ENCODE measurements at places on chromosomes 6 and 20.
A peak's percentile ranks its signal among the peaks of the same experiment; 100 is the strongest.

- DNase-seq, result no peak
Measured at GRCh38 chr6:88143421-88144157, 22.6 kb downstream of the CNR1 start.

DNA sequence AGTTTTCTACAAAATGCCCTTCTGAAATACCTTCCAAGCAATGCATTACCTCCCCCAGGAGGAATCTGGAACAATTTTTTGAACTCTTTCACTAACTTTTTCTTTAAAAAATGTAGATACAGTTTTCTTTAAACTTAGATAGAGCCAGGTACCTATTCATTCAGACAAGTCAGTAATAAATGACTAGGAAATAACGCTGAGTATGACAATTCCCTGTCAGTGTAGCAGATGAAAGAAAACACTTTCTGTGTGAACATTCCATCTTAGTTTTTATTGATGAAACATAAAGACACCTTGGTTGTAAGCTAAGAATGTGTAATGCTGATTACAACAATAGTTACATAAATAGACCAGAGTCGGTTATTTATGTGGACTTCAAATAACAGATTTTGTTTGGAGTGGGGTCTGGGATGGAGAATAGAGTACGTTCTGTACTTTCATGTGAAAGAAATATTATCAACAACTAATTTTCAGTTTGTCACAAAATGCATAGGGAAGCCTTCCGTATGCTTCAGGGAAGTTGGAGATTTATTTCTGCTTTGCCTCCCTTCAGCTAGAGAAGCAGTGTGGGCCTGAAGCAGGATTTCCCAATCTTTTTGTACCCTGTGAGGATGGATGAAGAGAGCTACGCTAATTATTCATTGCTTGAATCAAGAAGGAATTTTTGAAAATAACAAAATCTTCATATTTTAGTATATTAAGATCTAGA is 19.2 kb upstream of the QKI start:
- no peak for DNase-seq

DNA sequence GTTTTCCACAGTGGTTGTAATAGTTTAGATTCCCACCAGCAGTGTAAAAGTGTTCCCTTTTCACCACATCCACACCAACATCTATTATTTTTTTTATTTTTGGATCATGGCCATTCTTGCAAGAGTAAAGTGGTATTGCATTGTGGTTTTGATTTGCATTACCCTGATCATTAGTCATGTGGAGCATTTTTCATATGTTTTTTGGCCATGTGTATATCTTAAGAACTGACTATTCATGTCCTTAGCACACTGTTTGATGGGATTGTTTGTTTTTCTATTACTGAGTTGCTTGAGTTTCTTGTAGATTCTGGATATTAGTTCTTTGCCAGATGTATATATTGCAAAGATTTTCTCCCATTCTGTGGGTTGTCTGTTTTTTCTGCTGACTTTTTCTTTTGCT is 820.1 kb downstream of the TENT5A start:
- DNase-seq, result no peak

DNA sequence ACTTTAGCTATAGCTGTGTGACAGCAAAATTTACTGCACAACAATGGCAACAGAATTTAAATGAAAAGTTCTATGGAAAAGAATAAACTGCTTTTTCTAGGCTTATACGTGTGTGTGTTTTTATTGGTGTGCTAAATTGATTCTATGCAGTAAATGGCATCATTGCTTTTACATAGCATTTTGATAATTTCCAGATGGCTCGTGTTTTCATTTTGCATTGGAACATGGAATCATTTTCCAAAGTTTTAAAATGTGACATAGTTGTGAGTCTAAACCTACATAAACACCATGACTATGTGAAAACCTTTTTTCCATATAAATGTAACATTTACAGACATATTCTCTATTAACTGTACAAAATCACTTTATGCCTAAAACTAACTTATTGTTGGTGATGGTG is 127.8 kb downstream of the SIM1 start:
- no peak for DNase-seq

DNA sequence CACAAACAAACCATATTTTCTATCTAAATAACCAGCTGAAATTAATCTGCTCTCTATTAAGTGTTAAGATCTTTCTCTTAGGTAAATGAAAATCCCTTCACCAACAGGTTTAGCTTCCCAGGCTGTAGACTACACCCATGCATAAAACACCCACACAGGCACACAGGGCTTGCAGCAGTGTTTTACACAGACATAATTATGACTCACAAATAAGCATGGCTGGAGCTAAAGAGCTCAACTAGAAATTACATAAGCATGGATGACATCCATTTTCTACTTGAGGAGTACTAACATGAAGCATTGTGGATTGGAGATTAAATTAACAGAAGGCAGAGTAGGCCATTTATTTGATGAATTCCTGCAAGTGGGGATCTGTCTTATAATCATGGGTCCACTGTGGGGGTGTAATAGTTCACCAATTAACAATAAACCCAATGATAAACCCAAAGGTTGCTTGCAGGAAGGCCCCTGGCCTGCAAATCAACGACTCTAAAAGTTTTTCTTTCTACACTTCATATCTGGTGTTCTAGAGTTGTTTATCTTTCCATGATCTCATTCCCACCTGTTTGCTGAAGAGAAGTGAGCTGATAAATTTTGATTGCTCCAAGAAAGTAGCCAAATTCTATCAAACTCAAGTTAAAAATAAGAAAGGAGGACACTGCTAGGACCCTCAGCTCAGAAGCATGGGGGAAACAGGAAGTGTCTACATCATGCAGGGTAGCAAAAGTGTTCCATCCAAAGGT is 33.8 kb upstream of the E2F3 start:
- no peak for DNase-seq

DNA sequence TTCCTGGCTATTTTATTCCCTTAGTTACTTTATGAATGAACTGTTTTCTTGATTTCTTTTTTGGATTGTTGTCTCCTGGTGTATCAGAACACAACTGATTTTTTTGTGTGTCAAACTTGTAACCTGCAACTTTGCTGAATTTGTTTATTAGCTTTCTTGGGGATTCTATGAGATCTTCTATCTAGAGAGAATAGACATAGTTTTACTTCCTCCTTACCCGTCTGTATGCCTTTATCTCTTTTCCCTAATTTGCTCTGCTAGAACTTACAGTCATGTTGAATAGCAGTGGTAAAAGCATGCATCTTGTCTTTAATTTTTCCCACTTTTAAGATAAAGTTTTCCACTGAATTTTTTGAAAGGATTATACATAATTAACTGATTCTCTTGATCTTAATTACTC is 13.2 kb downstream of the RNF146 start:
- no peak for DNase-seq

- DNase-seq, result no peak
Measured at GRCh38 chr6:44795326-44795725, 407.8 kb downstream of the CDC5L start.

GRCh38 chr20:51511861-51512619 is 30.5 kb downstream of the NFATC2 start:
- DNase-seq, result no peak

DNA sequence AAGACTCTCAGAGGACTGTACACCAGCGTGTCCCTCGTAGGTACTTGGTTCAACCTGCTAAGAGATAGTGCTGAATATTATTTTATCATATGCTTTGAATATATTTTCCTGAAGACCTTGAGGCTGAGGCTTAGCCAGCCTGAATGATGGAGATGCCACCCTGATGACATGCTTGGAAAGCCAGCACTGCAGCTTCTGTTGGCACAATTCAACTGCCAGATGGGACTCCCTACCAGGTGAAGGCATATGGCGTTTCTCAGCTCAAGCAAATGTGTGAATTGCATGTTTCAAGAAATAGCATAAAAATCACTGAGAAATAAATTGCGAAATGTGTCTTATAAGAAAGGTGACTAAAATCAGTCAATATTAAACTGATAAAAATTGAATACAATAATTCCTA is 228.1 kb upstream of the CST7 start:
- DNase-seq, result peak; percentile 96

DNA sequence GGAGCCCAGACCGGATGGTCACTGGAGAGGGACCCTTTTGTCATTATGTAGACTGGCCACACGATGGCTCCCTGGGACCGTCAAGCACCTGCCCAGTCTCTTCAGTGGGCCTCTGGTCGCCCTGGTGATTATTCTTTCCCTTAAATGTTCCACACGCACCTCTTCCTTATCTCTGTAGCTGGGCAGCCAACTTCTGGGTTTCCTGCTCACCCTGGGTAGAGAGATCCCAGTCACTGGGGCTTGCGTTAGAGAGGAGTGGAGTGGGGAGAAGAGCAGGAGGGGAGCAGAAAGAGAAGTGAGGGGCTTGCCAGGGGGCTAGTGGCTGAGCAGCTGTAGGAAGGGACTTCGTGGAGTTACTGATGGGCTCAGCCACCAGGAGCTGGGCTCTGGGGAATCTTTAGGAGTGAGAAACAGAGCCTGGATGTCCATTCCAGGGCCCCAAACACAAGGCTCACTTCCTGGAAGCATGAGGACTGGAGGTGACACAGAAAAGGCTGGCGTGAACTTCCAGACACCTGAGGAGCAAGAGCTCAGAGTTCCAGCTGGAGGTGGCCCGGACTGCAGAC is 150.1 kb downstream of the DHX35 start:
- DNase-seq, result peak; percentile 48

DNA sequence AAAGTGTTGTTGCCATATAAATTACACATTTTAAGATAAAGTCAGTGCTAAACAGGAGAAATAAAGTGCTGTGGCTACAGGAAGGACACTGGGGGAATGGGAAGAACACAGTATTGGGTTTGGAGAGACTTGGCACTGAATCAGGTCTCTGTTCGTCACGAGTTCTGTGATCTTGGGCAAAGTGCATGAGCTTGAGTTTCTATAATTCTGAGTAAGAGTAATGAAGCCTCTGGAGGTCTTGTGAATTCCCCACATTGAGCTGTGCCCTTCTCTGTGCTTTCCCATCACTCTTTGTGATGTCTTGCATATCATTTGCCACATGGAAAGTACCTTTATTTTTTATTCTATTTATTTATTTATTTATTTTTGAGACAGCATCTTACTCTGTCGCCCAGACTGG is 16.8 kb upstream of the EEF1A1 start:
- DNase-seq, result no peak

- no peak for DNase-seq
Measured at GRCh38 chr6:6891949-6892461, 215.8 kb upstream of the RREB1 start.

GRCh38 chr20:49868538-49868937 is 46.8 kb downstream of the SPATA2 start:
- no peak for DNase-seq

- DNase-seq, result no peak
Measured at GRCh38 chr6:135586844-135587243, 89.3 kb upstream of the AHI1 start.

DNA sequence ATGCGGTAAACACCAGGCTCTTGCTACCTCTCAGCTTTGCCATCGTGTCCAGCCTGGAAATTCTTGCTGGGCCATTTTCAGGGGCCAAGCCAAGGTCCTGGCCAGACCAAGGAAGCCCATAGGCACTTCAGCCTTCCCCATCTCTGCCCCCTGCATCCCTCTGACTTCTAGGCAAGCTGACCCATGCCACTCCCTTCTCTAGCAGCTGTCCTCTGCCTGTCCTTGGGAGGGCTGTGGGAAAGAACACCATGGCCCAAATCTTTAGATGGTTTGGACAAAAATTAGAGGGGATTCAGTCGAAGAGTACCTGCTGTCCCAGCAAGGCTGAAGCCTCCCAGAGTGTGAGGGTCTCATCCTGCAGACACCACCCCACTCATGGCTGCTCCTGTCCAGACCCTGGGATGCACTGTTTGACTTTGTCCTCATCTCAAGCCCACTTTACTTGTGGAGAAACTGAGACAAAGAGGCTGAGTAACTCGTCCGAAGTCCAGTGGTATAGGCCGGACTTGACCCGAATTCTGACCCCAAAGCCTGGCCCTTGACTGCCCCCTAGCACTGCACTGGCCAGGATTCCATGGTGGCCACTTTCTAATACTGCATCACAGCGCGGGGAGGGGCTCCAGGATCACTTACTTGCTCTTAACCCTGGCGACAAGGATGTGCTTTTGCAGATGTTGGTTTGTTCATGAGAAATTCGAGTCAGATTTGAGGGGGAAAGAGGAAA is 22.4 kb upstream of the STX16 start:
- DNase-seq, result no peak

GRCh38 chr6:14464055-14464454 is 346.5 kb downstream of the CD83 start:
- no peak for DNase-seq

DNA sequence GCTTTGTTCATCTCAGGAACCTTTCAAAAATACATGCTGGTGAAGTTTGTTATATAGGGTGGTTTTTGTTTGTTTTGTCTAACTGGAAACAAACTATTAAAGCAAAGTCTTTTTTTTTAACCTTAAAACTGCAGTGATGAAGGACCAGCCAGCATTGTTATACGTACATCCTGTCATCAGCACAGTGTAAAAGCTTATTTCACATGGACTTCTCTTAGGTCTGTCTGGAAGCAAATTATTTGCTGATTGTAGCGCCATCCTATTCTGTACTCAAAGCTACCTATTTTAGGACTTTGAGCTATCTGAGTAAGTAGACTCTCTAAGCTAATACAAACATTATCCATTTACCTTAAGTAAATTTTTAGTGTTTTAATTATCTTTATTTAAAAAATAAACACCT is 61.7 kb downstream of the SNX9 start:
- DNase-seq, result no peak

GRCh38 chr6:20402092-20402341 is 338 bp downstream of the E2F3 start:
- DNase-seq, result no peak

GRCh38 chr6:157110607-157111006 is 212.7 kb downstream of the TMEM242 start:
- DNase-seq, result no peak

DNA sequence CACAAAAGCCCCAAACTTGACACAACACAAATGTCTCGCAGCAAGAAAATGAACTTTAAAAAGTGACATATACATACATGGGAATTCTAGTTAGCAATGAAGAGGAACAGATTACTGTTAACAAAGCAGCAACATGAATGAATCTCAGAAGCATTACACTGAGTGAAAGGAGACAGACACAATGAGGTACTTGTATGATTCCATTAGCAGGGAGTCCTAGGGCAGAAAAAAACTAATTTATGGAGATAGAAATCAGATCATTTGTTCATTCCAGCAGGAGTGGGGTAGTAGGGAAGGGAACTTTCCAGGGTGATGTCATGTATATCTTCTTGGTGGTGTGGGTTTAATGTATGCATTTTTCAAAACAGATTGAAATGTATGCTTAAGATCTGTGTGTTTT is 524.4 kb downstream of the KIF16B start:
- DNase-seq, result no peak

Data from NCI-H526 (cell line).